KBM-7 (cell line): ENCODE measurements at places on chromosomes 3 and 15.

DNA sequence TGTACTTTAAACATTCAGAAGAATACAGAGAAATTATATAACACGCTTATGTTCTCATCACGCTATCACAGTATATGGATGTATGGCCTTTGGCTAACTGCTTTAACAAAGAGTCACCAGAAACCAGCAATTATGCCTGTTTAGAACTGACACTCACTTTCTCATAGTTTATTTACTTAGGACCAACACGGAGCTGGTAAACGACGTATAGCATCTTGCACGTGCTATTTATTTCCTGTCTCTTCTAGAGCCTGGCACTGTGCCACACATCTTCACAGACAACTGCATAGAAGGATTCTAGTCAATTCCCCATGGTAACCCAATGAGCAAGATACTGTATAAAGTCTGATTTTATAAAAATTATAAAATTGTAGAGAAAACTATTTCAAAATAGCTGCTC is 43.6 kb downstream of the TBC1D2B start:
- no peak for DNase-seq

GRCh38 chr3:13896473-13897154 is 16.7 kb upstream of the WNT7A start:
- DNase-seq, result peak; percentile 60

- no peak for DNase-seq
These were observed 230.6 kb upstream of the CNTN3 start for GRCh38 chr3:74845081-74845480.

DNA sequence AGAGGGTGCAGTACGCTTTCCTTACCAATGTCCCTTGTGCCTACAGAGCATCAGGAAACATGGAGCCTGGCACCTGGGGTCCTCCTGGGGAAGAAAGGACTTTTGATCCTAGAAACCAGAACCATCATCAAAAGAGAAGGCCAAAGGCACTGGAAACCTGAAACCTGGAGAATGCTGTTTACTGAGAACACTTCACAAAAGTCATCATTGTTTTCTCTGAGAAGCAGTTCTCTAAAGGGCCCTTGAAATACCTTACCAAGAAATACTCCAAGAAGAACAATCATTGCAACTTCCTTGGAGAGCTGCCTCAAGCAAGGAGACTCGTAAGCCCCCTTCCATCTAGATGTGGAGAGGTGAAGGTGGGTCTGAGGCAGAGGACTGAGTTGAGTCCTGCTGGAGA is 66.0 kb downstream of the TLE3 start:
- no peak for DNase-seq

- no peak for DNase-seq
These were observed 112.3 kb downstream of the PTPRG start for GRCh38 chr3:61673651-61674050.

DNA sequence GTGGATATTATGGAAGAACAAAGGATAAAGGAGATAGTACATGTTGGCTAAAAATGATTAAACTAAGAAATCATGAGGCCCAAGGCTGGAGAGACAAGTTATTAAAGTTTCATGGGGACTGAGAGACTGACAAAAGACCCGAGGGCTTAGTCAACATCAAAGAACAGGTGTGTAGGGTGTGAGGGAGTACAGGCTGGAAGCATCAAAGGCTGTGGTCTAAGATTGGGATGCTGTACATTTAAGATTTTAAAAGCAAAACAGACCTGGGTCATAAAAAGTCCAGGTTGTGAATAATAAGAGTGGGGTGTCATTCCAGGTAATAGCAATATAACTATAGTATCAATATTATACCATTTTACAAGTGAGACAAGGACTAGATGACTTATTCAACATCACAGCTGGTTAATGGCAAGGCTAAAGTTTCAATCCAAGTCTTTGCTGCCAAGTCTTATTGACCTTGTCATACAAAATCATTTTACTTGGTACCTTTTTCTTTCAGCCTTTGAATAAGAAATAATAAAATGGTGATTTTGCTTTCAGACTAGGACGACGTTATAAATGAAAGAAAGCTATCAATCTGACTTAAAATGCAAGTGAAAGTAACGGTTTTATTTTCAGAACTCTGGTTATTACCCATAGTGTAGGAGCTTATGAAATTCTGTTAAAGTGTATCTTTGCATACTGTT is 211.6 kb downstream of the TNIK start:
- DNase-seq, result no peak

- no peak for DNase-seq
These were observed 17.4 kb upstream of the RAF1 start for GRCh38 chr3:12681089-12681942.

GRCh38 chr3:9102240-9102981 is 139.1 kb upstream of the RAD18 start:
- DNase-seq, result no peak

DNA sequence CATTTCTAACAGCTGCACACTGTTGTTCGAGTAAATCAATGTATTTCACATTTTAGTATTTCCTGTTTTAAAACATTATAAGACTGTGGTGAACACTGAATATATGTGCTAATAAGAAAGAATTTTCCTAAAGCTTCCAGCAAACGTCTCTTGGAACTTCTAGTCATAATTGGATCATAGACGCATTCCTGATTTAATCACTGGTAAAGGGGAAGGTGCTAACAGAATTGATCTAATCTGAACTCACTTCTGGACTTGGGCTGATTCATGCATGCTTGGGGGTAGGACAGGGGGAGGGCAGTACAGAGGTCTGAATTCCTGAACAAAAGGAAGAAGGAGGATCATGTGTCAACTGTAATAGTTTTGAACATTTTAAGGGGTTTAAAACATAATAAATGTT is 7.3 kb upstream of the LEKR1 start:
- DNase-seq, result peak; percentile 32

DNA sequence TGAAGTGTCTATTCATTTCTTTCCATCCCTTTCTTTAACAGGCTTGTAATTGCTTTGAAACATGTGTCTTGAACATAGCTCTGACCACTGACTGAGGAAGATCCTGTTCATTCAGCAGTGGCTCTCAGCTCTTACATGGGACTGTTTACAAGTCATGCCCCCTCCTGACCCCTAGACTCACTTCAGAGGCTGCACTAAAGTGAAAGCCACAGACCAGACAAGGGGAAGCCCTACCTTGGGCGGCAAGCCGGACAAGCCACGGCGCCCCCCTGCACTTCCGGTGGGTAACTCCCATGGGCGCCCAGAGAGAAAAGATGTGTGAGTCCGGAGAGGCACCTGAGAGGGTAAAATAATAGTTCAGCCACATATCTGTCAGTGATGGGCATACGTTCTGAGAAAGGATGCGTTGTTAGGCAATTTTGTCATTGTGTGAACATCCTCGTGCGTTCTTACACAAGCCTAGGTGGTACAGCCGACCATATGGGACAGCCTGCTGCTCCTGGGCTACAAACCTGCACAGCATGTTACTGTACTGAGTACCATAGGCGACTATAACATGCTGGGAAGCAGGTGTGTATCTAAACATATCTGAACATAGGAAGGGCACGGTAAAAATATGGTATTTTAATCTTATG is 116.2 kb downstream of the CHSY1 start:
- peak; percentile 51 for DNase-seq

GRCh38 chr3:177062052-177062732 is 135.1 kb downstream of the TBL1XR1 start:
- no peak for DNase-seq

- DNase-seq, result no peak
These were observed 83.4 kb upstream of the MEX3B start for GRCh38 chr15:82129149-82129692.

- no peak for DNase-seq
These were observed 2.1 kb upstream of the LIMD1 start for GRCh38 chr3:45592405-45592804.

DNA sequence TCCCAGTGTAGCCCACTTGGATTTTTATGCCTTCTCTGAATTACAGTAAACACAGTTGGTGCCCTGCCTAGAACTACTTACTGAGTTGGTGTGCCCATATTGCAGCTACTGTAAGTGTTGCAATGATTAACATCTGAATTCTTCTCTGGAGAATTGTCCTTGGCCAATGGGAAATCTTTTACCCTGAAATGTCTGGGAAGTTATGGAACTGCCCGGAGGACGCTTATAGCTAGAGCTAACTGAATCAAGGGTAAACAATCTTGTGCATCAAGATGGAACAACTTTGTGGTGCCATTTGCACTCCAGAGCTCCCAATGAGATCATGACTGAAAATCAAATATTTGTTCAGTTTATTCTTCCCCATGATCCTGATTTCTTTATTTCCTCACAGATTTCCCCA is 246.7 kb upstream of the CBLB start:
- DNase-seq, result no peak

DNA sequence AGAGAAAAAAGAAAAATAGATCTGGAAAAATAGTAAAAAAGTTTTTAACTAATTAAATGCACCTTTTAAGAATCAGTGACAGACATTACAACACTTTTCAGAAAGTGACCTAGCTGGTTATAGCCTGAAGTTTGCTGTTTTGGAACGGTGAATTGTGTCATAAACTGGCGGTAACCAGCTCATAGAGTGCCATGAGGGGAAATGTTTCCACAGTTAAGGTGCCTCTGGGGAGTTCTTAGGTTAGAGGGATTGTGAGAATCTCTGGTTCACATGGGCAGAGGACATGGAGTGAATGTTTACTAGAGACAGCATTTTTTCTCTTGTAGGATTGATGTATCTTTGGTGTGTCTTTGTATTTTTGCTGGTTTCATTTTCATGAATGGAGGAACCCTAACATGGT is 2.8 kb downstream of the TBC1D23 start:
- no peak for DNase-seq

- DNase-seq, result no peak
These were observed 22.3 kb downstream of the C2CD4B start for GRCh38 chr15:62142736-62143135.

DNA sequence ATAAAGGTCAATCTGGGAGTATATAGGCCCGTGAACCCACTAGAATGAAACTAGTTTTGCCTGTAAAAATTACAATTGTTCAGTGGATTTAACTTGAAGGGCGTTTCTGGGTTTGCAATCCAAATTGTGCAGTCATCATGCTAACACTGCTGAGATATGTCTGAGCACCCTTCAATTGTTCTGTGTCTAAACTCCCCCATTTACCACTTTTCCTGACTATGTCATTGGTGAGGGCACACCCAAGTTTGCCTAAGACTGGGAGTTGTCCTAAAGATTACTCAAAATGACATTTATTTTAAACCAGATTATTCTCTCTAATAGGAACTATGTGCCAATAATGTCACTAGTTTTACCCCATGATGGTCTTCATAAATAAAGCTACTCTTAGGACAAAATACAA is 54.6 kb downstream of the EMC4 start:
- no peak for DNase-seq

- DNase-seq, result no peak
These were observed 25.5 kb downstream of the PGPEP1L start for GRCh38 chr15:98981851-98982722.

DNA sequence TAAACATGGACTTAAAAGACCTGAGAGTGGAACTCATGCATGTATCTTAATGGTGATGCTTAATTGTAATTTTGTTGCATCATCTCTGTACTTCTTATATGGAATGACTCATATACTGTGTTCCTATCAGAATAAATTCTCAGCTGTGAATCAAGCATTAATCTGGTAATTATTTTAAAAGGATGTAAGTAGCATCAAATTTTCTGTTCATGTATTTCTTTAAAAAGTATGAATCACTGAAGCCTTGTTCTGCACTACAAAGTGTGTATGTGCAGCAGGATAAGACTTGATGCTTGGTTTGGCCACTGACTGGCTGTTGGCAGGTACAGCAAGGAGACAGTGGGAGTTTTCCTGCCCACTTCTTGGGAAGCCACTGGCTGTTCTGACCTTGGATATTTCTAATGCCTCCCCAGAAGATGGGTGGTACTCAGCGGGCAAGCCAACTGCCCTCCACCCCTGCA is 123.9 kb downstream of the ANO10 start:
- no peak for DNase-seq

DNA sequence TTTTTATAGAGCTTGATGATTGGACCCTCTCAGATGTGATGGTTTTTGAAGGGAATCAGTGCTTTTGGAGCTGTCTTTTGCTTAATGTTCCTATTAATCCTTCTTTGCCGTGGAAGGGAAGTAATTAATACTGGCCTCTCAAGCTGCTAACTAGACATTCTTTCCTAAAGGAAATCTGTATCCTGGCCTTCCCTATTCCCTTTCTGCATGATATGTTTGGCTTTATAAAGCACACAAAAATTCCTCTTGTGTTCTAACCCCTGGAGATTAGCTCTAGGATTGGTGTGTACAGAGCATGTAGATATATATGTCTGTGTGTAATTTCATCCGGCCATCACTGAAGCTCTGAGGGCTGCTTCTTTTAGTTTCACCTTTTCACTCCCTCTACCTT is 6.9 kb downstream of the ATXN7 start:
- no peak for DNase-seq
